Stimulated activated effector memory CD8-positive, alpha-beta T cell treated with anti-CD3 and anti-CD28 coated beads, Interleukin-12 subunit alpha, Interleukin-12 subunit beta, amount 100 ng/mL, for 72 hours (primary cell): ENCODE measurements at places on chromosomes 16 and 17.

- no peak for DNase-seq
Measured at GRCh38 chr17:20203761-20204263, 194.7 kb downstream of the SPECC1 start.

GRCh38 chr17:62206550-62206949, 141.5 kb upstream of the MED13 start:
- DNase-seq = no peak

- no peak for DNase-seq
Measured at GRCh38 chr17:29855686-29856085, 74.3 kb downstream of the SSH2 start.

DNA sequence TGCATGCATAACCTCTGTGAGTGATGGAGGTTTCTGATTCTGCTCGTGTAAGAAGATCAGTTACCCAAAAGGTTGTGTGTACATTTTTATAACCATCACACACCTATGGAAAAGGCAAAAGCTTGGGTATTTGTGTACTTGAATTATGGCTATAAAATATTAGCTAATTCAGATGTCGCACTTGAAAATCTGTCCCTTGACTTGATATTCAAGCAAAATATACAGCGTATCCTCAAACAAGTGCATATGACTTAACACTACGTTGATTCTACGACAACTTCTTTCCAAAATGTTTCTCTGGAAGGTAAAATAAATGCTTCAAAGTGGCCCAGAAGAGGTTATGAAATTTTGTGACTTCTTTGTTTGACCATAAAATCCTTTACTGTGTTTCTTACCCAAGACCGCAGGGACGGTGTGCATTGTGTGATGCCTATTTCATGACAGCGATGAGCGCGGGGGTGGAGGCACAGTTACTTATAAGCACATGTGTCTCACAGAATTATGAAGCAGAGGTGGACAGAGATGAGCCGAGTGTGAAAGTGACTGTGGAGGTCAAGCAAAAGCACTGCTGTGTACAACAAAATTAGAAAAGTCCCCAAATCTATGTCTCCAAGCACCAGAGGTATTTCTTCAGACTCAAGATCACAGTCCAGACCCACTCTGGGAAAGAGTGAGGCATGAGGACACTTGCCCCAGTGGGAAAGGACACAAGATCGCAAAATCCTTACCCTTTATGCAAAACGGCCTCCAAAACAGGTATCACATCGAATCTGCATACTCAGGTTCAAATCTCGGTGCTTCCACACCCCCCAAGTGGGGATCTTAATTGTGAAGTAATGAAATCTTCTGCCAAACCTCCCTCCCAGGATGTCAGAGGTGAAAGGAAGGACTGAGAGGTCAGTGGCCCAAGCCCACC, 4.1 kb upstream of the HOXB9 start:
- no peak for DNase-seq

DNA sequence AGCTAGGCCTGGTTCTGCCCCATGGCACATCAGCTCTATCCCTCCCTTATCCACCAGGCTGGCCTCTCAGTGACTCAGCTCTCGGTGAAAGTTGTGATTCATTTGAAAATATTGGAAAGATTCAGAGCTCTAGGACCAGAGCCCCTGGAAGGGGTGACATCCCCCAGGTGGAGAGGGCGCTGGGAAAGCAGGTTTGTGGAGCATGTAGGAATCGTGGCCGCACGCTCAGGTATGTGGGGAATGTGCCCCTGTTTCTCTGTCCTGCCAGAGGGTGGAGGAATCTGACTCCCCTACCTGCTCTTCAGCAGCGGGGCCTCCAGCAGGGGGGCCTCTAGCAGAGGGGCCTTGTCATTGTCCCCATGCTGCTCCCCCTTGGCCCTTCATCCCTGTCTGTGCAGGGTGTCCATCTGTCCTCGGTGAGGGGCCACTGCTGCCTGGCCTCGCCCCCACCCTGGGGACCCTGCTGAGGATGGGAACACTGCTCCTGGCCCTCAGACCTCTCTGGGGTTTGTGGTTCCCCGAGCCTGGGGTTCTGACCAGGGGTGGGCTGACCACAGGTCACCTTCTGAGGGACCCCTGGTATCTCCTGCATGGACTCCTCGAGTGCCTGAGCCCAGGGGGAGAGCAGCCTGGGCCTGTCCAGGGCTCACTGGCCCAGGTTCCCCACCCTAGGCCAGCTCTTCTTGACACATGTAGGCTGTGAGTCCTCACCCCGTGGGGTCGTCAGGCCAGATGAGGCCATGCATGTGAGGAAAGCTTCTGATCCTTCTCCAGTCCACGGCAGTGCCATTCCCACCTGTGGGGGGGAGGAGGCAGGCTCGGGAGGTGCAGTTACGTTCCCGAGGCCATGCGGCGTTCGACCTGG, 47.5 kb downstream of the NT5M start:
- DNase-seq = no peak

- peak; percentile 51 for DNase-seq
Measured at GRCh38 chr16:7025616-7026190, 306.9 kb upstream of the RBFOX1 start.

- DNase-seq = no peak
Measured at GRCh38 chr16:73054498-73054812, 6.5 kb upstream of the ZFHX3 start.

- no peak for DNase-seq
Measured at GRCh38 chr16:56340416-56340815, 84.9 kb downstream of the AMFR start.

- DNase-seq = no peak
Measured at GRCh38 chr16:49478107-49478506, 104.5 kb downstream of the C16orf78 start.

DNA sequence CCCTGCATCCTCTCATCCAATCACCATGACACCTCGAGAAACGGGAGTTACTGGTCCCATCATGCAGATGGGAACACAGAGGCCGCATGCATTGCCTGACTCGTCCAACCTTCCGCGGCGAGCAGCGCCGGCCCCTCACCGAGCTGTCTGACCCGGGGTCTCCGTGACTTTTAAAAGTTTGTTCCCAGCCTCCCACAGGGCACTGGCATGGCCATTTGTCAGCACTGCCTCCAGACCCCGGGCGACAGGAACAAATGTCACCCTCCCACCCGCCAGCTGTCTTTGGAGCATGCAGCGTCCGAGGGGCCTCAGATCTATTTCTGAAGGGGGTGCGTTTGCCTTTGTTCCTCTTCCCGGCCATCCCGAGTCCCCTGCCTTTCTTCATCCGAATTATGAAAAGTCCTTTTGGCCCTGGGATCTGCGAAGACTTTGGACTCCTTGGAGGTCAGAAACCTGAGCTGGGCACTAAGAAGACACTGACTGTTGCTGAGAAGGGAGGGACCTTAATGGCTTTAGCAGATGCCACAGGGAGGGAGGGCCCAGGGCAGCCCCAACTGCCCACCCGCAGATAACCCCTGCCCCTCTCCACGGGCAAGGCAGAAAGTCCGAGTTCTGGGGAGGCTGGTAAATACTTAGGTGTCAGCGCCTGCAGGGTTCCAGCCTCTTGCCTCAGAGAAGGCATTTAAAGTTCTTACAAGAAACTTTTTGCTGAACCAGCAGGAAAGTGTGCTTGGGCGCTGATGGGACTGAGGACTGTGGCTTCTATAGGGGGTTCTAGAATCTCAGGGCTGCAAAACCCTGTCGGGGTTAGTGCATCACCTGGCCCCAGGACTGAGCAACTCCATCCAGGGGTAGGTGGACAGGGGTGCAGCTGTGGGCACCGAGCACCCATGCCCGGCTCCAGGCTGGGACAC, 348.1 kb downstream of the FOXL1 start:
- DNase-seq = no peak
